ENCODE measurements at places on chromosomes 2 and 18.
A peak's percentile ranks its signal among the peaks of the same experiment; 100 is the strongest.

DNA sequence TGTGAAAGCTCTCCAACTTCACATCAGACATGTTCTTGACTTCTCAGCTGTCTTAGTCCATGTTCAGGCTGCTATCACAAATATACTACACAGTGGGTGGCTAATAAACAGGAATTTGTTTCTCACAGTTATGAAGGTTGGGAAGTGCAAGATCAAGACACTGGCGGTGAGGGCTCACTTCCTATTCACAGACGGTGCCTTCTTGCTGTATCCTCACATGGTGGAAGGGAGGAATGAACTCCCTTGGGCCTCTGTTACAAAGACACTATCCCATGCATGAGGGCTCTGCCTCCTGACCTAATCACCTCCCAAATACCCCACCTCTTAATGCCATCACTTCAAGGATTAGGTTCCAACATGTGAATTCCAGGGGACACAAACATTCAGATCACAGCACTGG lies 9.7 kb downstream of the UXS1 start:
- DNase-seq: no peak

DNA sequence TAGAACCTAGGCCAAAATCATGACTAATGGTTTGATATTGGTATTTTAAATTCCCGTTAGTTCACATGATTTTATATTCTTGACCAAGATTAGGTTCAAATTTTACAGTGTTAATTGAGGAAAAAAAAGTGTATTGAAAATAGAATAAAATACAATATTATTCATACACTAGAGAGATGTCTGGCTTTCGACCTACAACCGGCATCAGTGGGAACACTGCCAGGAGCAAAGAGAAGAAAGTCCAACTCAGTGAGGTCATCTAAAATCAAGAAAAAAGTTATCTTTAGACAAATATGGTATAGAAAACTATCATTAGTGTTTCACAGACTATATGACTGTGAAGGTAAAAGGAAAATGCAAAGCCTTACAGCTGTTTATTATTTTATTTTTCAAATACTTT lies 81.5 kb downstream of the PIGN start:
- DNase-seq: no peak

- DNase-seq: no peak
Measured at GRCh38 chr2:138016351-138017087, 52.2 kb downstream of the HNMT start.

DNA sequence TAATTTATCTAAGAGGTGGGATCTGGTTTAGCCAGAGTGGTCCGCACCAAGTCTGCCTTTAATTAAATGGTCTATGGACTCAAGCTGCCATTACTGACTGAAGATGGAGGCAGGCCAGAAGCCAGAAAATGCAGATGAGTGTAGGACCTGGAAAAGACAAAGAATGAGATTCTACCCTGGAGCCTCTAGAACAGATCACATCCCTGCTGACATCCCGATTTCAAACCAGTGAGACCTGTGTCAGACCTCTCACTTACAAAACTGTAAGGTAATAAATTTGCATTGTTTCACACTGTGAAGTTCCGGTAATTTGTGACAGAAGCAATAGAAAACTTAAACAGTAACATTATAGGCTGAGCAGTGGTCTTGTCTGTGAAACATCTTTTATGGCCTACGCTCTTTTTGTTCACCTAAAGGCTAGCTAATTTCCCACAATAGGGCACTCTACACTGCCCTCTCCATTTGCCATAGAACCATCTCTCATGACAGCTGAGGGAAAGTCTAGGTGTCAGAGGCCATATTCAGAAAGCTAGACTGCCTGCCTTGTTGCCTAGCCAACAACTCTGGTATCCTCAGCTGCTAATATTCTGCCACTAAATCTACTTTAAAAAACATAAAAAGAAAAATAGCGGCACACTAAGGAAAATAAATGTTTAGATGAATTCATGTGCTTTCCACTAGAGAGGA lies 1396.2 kb upstream of the PIK3C3 start:
- DNase-seq: no peak

- DNase-seq: no peak
Measured at GRCh38 chr2:231527091-231527395, 3.2 kb downstream of the NMUR1 start.

- DNase-seq: no peak
Measured at GRCh38 chr2:205617905-205618304, 64.4 kb upstream of the NRP2 start.

GRCh38 chr2:232667989-232668583 lies 29.0 kb upstream of the GIGYF2 start:
- DNase-seq: no peak

DNA sequence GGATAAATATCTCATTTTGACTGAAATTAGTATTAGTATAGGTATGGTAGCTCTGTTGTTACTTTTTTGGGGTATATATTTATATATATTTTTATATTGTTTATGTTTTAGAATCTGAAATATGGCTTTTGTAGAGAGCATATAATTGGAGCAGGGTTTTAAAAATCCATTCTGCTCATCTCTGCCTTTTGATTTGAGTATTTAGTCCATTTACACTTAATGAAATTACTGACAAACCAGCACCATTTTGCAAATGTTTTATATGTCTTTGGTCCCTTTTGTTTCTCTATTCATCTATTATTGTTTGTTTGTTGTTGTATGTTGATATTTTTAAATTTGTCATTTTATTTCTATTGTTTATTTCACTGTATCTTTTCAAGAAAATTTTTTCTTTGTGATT lies 30.7 kb downstream of the PTPN4 start:
- DNase-seq: no peak

- no peak for DNase-seq
Measured at GRCh38 chr18:34322365-34323289, 97.9 kb upstream of the NOL4 start.

DNA sequence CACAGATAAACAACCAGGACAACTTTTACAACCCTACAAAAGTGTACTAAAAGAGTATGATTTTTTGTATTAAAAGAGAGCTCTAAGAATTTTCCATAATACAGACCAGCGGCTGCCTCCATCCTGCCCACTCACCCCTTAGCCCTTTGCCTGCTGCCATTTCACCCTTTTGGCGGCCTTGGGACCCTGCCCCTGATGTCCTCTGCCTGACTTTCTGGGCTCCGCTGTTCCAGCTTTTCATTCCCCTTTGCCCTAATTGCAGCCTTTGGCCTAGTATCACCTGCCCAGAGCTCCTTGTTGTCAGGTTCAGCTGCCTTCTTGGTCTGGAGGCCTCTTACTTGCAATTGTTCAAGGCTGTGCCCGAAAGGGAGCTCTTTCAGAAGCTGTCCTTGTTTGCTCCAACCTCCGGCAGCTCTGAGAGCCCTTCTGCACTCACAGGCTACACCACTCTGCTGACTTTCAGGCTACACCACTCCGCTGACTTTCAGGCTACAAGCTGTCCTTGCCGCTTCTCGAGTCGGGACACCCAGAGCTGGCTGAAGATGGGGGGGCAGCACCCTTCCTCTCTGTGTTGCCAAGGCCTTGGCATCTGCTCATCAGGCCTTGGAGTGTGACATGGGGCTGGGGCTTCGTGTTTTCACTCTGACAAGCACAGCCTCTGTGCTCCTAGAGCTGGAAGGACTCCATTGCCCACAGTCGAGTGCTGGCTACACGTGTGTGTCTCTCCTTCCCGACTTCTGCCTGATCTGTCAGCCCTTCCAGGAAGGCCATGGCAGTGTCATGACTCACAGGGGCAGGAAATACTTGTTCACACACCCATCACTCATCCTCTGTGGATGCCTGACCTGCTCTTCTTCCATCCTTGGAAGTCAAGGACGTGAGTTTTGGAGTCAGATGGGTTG lies 43.1 kb upstream of the HDAC4 start:
- DNase-seq: no peak

GRCh38 chr2:163246135-163246534 lies 407.6 kb upstream of the KCNH7 start:
- no peak for DNase-seq

DNA sequence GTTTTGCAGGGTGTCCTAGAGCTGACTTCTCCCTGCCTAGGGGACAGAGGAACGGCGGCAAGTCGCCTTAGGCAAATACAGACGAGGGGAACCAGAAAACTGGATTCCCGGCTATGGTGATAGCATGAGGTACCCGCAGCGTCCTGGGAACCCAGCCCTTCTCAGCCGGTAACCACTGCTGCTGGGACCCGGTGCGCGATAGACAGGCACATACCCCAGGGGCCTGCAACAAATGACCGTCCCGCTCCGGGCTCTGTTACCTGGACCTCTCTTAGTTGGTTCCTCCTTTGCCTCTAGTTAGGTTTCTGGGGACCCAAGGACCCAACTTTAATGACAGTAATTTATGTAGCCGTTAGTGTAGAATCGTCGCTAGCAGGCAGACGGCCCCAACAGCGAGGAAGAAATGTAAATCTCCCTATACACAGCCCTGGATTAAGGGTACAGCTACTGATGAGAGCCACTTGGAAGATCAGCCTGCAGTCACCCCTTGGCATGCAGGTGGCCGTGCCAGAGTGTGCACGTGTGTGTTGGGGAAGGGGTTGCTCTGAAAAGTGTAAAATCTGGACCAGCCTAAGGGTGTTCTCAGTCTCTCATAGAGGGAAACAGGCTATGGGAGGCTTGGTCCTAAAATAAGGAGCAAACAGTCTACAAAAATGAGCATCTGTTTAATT lies 819 bp upstream of the SERPINE2 start:
- no peak for DNase-seq

- no peak for DNase-seq
Measured at GRCh38 chr2:236827997-236828396, 257.7 kb upstream of the COPS8 start.

DNA sequence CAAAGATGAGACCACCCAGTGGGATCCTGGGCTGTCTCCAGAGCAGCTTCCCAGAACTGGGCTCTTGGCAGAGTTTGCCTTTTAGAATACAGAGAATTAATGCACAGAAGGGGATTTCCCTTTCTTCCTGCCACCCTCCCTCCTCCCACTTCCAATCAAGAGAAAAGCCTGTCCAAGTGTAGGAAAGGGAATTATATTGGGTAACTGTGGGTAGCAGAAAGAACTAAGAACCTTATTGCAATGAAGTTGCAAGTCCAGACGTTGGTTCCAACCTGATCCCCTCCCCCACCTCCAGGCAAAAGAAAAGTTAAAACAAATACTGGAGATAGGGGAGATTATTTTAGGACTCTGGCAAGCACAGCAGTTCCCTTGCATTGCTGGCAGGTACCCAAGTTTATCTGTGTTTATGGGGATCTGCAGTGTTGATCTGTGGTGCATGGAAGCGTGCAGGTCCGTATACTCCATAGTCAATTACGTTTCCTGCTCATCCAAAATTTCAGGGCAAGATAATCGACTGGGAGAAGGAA lies 114.3 kb downstream of the PRKCE start:
- DNase-seq: no peak

DNA sequence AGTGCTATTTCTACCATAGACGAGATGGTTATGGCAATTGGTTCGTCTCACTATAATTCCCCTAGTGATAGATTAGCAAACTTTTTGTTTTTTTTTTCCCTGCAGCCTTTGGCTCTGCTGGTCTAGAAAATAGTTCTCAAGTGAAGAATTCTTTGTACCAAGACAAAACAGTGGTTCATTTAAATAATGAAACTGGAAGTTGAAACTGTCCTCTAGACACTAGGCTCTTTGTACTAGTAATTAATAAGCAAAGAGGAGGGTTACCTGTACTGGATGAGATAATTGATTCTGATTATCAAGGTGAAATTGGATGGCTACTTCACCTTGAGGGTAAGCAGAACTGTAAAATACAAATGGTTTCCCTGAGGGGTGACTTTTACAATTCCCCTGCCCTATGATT lies 156.9 kb upstream of the DCC start:
- no peak for DNase-seq

- DNase-seq: no peak
Measured at GRCh38 chr18:80010551-80010906, 22.2 kb upstream of the TXNL4A start.

DNA sequence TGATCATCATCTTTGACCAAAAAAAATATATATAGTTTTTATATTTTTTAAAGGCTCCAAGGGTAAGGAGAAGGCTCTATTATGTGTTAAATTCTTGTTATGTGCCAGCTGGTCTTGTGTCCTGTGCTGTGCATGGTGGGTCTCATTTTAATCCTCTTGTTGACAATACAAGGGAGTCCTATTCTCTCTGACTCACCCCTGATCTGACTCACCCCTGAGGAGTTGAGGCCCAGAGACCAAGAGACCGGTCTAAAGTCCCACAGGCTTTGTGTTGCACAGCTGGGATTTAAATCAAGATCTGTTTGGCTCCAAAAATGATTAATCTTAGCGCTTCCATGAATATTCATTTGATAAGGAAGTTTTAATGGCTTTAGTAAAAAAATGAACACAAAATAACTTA lies 25.7 kb downstream of the MC2R start:
- DNase-seq: no peak

GRCh38 chr2:239928391-239929350 lies 96.5 kb downstream of the NDUFA10 start:
- DNase-seq: no peak

DNA sequence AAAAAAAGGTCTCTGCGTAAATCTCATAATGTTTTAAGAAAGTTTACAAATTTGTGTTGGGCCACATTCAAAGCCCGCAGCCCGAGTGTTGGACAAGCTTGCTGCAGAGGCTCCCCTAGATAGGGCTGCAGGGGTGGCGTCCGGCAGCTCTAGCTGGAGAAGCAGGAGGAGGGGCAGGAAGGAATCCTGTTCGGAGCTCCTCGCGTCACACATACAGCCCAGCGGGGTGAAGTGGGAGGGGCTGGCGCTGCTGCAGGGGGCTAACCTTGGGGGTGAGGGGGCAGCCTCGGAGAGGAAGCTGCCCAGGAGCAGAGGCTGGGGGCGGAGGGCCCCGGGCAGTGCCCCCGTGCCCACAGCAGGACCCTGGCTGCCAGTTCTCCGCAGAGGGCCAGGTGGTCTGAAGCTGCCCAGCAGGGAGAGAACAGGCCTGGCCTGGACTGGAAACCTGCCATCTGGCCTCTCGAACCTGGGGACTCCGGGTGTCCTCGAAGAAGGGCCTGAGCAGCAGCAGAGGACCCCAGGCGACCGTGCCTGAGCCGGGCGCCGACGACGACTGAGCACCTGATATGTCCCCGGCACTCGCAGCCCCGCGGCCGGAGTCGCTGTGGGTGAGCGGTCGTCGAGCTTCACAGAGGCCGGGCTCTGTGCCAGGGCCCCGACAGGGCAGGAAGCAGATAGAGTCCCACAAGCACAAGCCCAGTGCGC lies 2.6 kb upstream of the GPR35 start:
- DNase-seq: no peak

- DNase-seq: peak; percentile 10
Measured at GRCh38 chr2:6206882-6207281, 514.7 kb downstream of the SOX11 start.

- DNase-seq: no peak
Measured at GRCh38 chr18:3611313-3612090, 161.5 kb downstream of the TGIF1 start.

DNA sequence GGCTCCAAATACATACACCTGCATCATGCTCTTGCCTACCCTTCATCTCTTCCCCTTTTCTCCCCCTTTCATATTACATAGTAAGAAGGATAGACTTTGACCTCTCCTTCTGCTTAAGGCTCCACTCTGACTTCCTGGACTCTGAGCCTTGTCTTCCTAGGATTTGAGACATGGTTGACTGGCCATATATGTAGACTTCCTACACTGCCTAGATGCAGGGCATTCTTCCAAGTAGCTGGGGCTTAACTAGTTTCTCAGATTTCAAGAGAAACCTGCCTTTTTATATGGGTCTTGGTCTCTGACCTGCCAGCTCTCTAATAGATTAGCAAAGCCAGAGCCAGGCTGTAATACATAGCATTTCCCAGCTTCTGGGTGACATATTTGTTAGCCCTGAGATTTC lies 35.4 kb upstream of the CYP26B1 start:
- DNase-seq: no peak

- no peak for DNase-seq
Measured at GRCh38 chr2:176645494-176645893, 376.3 kb downstream of the MTX2 start.
